ENCODE measurements at places on chromosomes 5 and 9.
A peak's percentile ranks its signal among the peaks of the same experiment; 100 is the strongest.

DNA sequence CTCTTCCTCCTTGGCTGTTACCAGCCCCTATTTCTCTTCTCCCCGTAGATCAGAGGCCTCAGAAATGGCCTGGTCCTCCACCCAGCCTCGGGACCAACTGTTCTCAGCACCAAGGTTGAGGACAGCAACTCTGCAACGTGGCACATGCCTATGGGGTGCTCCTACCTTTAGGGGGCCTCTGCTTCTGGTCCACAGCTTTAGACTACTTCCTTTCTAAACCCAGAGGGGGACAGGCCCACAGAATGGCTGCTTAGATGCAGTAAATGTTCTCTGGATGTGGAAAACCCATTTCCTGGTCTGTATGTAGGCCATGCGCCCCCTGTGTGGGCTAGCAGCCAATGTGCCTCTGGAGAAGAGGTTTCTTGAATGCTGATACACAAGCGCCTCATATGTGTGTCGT, 68.4 kb downstream of the NRG2 start:
- no peak for DNase-seq

DNA sequence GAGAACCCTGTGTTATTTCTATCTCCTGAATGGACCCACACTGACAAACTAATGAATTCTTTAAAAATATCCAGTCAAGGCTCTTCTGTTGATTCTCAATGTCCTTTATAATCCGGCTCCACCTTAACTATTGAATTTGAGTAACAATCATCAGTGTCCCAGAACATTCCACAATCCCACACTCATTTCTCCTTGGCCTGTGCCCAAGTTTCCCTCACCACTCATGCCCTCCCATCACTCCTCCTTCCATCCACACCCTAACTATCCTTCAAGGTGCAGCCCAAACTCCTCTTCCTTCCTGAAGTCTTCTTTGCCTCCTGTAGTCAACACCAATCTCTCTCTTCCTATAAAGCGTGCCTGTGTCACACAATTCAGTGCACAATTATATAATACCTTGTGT, 106.1 kb downstream of the NUDT12 start:
- no peak for DNase-seq

GRCh38 chr5:6553972-6554371, 78.9 kb downstream of the NSUN2 start:
- no peak for DNase-seq

DNA sequence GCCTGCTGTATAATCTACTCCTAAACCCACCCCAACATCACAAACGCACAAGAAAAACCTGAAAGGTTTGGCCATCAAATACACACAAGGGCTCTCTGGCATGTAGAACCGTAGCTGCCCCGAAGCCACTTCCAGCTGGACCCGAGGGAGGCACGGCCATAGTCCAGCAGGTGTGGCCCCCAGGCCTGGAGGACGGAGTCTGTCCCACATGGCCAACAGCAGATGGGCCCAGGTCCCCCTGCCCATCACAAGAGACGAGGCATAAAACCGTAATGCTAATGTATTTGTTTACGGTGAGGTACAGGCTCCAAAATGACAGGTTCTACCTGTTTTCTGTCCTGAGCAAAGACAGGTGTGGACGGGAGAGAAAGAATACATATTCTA, 234.2 kb downstream of the SYK start:
- DNase-seq: no peak

GRCh38 chr5:32276173-32276853, 36.4 kb downstream of the MTMR12 start:
- DNase-seq: peak; percentile 44

DNA sequence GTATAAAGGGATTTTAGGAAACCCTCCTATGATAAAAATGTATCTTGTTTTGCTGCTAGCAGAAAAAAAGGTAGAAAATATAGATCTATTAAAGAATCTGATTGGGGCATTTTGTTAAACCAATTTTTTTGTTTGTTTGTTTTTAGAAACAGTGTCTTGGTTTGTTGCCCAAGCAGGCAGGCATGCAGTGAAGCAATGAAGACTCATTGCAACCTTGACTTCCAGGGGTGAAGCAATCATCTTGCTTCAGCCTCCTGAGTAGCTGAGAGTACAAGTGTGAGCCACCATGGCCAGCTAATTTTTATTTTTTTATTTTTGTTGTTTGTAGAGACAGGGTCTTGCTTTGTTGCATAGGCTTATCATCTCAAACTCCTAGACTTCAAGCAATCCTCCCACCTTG, 755.8 kb upstream of the EDIL3 start:
- no peak for DNase-seq

GRCh38 chr9:3698531-3698930, 172.7 kb upstream of the RFX3 start:
- DNase-seq: no peak

DNA sequence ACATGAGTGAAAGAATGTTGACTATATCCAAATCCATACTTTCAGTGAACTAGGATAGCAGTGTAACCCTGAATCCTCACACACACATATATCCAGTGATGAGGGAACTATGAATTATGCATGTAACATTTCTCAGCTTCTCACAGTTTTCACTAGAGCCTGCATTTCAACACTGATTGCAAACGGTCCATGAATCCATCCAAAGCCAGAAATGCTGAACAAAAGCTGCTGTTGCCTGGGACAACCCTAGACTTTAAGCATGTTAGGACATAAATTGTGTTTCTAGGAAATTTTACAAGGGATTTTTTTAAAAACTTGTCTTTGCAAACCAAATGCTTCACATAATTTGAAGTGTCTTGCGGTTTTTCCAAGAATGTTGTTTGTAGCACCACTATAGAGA, 2010.0 kb upstream of the WWC1 start:
- DNase-seq: peak; percentile 13

DNA sequence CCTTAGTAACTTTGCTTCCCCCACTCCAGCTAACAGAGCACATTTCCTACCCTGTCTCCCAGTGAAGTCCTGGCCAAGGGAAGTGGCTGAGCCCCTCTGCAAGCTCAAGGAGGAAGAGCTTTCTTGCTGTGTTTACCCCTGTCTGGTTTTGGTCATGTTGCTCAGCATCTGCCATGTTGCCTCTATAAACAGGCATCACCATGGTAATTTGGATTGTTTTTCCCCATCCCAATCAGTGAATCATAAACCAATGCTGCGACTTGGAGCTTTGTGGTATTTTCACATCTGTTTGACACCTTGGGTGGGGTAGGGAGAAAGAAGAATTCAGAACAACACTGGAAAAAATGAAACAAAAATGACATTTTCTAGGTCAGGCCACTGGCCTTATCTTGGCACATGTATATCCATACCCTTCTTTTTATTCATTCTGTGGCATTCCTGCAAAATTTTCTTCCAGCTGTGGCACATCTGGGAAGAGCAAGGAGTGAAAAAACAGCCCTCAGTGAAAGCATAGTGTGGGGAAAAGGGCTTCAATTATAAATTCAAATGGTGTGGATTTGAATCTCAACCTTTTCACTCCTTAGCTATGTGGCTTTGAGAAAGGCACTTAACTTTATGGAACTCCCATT, 42.5 kb downstream of the SLIT3 start:
- DNase-seq: peak; percentile 83

DNA sequence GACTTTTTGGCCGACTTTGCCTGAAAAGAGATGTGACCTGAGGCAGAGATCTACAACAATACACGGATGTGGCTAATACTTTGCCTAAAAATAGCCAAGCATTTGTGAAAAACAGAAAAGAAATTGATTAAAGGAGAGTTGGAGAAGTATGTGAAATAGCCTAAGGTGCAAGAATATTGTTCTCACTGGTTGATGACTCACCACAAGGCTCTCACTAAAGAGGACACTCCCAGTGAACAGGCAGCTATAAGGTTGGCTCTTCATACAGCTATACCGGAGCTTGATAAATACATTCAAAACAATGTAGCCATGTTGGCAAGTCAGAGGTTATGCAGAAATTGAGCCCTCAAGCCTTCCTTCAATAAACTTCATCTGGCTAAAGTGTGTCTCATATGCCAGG, 317.2 kb upstream of the GRAMD2B start:
- DNase-seq: no peak

Data from fibroblast of skin of abdomen (primary cell).